ENCODE measurements at places on chromosomes 16 and 17. TPM values are rescaled to one million over a fixed set of nuclear protein-coding genes. Genes with fewer than 3 reads are reported as not detected.

The CDC42EP4 gene
- total RNA-seq, result 10.7 TPM

The KREMEN2 gene
- total RNA-seq, result not detected

The RASD1 gene
- 6.8 TPM for total RNA-seq

The MMP25 gene
- total RNA-seq, result under 0.01 TPM

The TEKT1 gene
- not detected for total RNA-seq

The FNDC8 gene
- total RNA-seq, result not detected

The SLC47A1 gene
- total RNA-seq, result 2.3 TPM

The SKAP1 gene
- total RNA-seq, result 0.65 TPM

The C17orf50 gene
- not detected for total RNA-seq

The SYCE1L gene
- total RNA-seq, result 0.97 TPM

The SCPEP1 gene
- total RNA-seq, result 45.6 TPM

The EVPL gene
- total RNA-seq, result under 0.01 TPM

The ZNF263 gene
- total RNA-seq, result 45.5 TPM

The ZNHIT3 gene
- total RNA-seq, result 41.9 TPM

The TUBD1 gene
- total RNA-seq, result 16.6 TPM

The ACAP1 gene
- total RNA-seq, result not detected

The GNG13 gene
- total RNA-seq, result not detected

The CHD9NB gene
- total RNA-seq, result 0.97 TPM

The MGAT5B gene
- 0.97 TPM for total RNA-seq

The SMTNL2 gene
- not detected for total RNA-seq

The SPHK1 gene
- total RNA-seq, result 30.5 TPM

The KRTAP4-9 gene
- not detected for total RNA-seq

The CMTM4 gene
- total RNA-seq, result 10.4 TPM

The PRR35 gene
- total RNA-seq, result under 0.01 TPM

The RHBDF1 gene
- 19.5 TPM for total RNA-seq

The TLCD3B gene
- total RNA-seq, result 0.32 TPM

The TNFRSF17 gene
- not detected for total RNA-seq

The P2RX5 gene
- total RNA-seq, result 0.32 TPM

The DPEP2 gene
- total RNA-seq, result not detected

The GRAP gene
- total RNA-seq, result 19.0 TPM

The NPIPA3 gene
- 2.1 TPM for total RNA-seq

The NUPR1 gene
- total RNA-seq, result under 0.01 TPM

The C17orf67 gene
- 1.3 TPM for total RNA-seq

The ASB16 gene
- total RNA-seq, result not detected

The CBFA2T3 gene
- not detected for total RNA-seq

The SLC38A8 gene
- not detected for total RNA-seq

The ADORA2B gene
- total RNA-seq, result 19.3 TPM

The CLDN7 gene
- 12.9 TPM for total RNA-seq

The SLC52A1 gene
- total RNA-seq, result under 0.01 TPM

The KRTAP3-2 gene
- not detected for total RNA-seq

The CNTD1 gene
- total RNA-seq, result not detected

The CORO6 gene
- 2.9 TPM for total RNA-seq

The PPP1R27 gene
- not detected for total RNA-seq

Data from epithelial cell of umbilical artery (primary cell).